ENCODE measurements at places on chromosomes 7 and 10.

DNA sequence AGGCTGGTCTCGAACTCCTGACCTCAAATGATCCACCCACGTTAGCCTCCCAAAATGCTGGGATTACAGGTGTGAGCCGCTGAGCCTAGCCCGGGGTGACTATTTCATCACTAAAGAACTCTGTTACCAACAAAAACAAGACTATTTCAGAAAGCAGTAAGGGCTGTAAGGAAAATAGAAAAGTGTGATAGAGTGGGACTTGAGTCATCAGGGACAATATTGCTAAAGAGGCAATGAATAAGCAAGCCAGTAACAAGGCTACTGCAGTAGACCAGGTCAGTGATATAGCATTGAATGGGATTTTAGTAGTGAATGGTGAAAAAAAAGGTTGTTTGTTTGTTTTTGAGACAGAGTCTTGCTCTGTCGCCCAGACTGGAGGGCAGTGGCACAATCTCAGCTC, 51.7 kb downstream of the SVOPL start:
- DNase-seq, result no peak

GRCh38 chr7:8418629-8419245, 14.7 kb upstream of the NXPH1 start:
- DNase-seq, result peak; percentile 33

GRCh38 chr10:93911866-93912265, 18.1 kb downstream of the SLC35G1 start:
- no peak for DNase-seq

GRCh38 chr10:22854935-22855421, 72.9 kb upstream of the ARMC3 start:
- no peak for DNase-seq

GRCh38 chr10:102752266-102752930, 8.7 kb downstream of the WBP1L start:
- no peak for DNase-seq

GRCh38 chr7:143042790-143043271, 9.3 kb upstream of the OR6V1 start:
- DNase-seq, result no peak

GRCh38 chr7:131692131-131692960, 135.9 kb upstream of the PODXL start:
- DNase-seq, result peak; percentile 10

- DNase-seq, result no peak
These were observed 88.5 kb downstream of the ANKRD7 start for GRCh38 chr7:118312966-118313365.

- DNase-seq, result no peak
These were observed 22.7 kb downstream of the FAM237B start for GRCh38 chr7:90298145-90299038.

GRCh38 chr7:42567051-42567450, 330.0 kb upstream of the GLI3 start:
- DNase-seq, result no peak

DNA sequence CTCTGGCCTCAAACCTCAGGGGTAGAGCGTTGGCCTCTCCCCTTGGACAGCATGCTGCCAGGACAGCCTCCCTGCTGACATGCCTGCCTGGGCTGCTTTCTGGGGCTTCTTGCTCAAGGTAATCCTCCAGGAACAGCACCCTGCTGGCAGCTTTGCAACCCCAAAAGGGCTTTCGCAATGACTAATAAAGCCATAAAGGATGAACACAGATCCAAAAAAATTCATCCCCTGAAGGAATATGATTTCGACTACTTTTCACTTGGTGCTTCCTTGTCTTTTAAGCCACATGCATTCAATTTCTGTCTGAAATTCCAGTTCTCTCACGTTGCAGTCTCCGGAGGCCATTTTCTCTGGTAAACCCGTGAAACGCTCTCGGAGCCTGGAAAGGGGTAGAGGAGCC, 15.1 kb upstream of the SH3PXD2A start:
- no peak for DNase-seq

DNA sequence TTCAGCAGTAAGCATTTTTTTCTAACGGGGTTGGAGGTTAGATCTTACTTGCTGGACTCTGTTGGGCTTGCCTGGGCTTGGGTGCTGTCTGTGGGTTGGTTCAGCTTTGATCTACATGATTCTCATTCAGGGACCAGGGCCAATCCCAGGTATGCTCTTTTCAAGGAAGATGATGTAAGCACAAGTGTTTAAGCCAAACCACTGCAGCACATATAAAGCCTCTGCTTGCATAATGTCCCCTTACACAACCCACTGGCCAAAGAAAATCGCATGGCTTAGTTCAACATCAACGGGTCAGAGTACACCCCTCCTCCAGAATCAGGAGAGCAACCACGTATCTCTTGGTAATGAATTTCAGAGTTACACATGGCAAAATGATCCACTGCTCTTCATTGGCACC, 83.9 kb downstream of the DNAJB9 start:
- no peak for DNase-seq
